ENCODE measurements at places on chromosomes 5 and 9. TPM values are rescaled to one million over a fixed set of nuclear protein-coding genes. Genes with fewer than 3 reads are reported as not detected.

DNA sequence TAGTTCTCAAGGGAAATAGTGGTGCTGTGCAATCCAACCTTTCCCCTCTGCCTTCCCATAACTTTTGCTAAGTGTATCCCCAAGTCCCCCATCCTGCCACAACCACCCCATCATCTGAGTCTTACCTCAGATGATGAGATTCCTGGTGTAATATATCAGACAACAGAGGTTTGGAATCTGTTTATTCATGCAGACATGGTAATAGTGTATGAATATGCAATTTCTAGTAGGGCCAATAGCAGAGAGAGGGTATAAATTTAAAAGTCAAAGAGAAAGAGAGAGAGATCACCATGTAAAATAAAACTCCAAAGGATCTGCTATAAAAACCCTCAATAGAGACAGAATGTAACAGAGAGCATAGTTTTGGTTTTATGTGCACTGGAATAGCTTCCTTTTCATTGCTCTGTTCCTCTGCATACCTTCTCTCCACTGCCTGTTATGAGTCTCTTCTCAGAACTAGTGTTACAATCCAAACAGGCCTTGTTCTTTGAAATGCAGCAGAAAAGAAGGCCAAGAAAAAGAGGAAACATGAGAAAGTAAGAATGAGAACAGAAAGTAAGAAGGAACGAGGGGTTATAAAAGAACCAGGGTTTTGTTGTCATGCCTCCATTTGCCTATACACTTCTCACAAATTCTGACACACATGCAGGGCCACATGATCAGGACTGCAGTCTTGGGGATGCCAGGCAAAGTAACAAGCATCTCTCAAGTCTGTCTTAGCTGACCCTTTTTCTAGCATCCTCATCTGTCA, 278.0 kb downstream of the CETN3 start:
- no peak for DNase-seq

The CD14 gene
- total RNA-seq, result 2.6 TPM

GRCh38 chr5:96379896-96380295, 53.2 kb downstream of the PCSK1 start:
- no peak for DNase-seq

The ADAM19 gene
- total RNA-seq, result 7.7 TPM

DNA sequence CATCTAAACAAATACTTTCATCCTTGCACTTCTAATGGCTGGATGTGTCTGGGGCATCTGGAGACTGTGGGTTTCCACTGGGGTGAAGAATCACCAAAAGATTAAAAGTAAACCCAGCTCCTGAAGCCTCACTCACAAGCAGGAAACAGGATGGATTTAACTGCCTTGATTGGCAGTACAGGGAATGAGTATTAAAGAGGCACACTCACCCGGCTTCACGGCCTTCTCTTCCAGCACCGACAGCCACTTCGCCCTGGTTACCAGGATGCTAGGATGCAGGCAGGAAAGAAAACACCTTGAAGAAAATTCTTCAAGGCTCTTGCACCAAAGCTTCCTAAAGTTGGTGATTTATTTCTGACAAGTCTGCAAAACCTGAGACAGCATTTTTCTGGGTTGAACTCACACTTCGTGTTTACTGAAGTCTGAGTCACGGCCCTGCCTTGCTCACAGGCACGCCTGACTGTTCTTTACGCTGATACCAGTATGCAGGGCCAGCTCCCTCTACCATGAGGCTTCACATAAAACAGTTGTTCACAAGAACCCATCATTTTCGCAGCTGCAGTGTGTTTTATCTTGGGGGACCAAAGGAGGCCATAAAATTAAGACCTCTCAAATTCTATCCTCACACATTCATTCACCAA, 56.5 kb upstream of the ZNF354A start:
- DNase-seq, result peak; percentile 73

DNA sequence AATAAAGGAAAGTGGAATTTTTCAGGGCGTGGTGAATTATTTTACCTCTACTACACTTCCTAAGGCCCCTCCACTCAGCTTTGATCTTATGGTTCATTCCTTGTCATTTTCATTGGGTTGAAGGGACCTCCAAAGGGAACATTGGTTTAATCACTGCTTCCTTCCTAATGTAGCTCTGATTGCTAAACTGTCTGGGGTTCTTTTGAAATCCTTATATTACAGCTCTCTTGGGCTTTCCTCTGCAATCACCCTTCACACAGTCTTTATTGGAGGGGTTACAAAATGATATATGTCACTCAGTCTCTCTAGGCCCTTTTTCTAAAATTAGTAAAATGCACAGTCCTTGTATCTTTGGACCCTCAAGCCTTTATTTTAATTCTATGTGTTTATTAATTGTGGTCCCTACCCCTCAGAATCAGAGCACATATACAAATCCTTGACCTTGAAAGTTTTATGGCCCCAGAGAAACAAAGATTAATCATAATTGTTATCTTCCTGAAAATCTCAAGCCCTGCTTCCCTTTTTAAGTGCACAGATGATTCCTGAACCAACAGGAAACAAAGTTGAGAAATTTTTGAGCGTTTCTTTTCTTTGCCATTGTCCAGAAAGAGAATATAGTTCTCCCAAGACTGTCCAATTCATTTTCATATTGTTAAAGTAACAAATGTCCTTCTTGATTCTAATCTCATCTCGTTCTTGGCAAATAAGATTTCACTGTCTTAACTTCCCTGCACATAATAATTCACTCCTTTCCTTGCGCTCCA, 330.0 kb downstream of the ARRDC3 start:
- no peak for DNase-seq

- DNase-seq, result no peak
Measured at GRCh38 chr9:29336281-29336680, 1763.0 kb upstream of the C9orf72 start.

The RNF180 gene
- total RNA-seq, result 2.8 TPM

GRCh38 chr9:73577848-73578247, 426.2 kb downstream of the ANXA1 start:
- no peak for DNase-seq

The ADAMTS19 gene
- not detected for total RNA-seq
